ENCODE measurements at places on chromosomes 16 and 17.
A peak's percentile ranks its signal among the peaks of the same experiment; 100 is the strongest.

DNA sequence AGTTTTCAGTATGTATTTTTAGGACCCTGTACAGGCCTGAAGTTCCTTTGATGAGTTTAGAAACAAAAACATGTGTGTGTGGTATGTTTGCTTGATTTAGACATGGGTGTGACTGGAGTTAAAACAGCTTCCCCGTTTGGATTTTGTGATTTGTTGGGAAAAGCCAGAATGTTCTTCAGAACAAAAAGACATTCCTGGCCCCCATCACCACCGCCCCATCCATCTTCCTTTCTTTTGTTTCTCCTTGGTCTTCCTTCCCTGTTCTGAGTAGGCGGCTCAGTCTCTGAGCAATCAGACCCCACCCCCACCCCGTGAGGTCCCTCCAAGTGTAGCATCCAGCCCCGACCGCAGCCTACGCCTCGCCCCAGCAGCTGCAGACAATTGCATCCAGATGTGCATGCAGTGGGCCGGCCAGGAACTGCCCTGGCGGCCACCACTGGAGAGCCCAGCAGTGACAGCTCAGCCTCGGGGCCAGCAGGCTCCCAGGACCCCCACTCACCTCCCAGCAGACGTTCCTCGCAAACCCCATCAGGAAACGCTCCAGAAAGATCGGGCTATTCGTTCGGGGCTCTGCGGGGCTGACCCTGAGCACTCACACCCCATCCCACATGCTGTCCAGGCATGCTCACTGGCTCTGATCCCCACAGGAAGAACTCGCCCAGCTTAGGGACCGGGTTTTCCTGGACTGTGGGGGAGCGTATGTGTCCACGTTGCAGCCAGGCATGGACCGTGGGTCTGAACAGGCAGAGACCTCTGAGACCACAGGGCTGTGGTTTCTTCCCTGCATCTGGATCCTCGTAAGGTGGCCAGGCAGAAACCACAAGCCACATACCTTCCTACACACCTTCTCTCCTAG, 99.8 kb upstream of the CDH5 start:
- DNase-seq, result no peak

- no peak for DNase-seq
Measured at GRCh38 chr17:35289222-35289621, 46.4 kb downstream of the SLFN5 start.

GRCh38 chr16:88977812-88978607, 1.0 kb upstream of the CBFA2T3 start:
- DNase-seq, result no peak

GRCh38 chr17:45814622-45815606, 29.8 kb upstream of the SPPL2C start:
- DNase-seq, result no peak

DNA sequence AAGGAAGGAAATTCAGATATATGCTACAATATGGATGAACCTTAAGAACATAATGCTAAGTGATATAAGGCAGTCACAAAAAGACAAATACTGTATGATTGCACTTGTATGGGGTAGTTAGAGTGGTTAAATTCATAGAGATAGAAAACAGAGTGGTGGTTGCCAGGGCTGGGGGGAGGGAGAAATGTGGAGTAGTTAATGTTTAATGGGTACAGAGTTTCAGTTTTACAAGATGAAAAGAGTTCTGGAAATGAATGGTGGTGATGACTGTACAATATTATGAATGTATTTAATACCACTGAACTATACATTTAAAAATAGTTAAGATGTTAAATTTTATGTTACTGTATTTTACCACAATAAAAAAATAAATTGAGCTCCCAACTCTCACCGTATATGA, 157.9 kb downstream of the TOX3 start:
- no peak for DNase-seq

GRCh38 chr17:45149037-45149668, 878 bp downstream of the HEXIM1 start:
- peak; percentile 77 for DNase-seq

- DNase-seq, result no peak
Measured at GRCh38 chr17:2705263-2705662, 6.3 kb downstream of the CLUH start.
